Urinary bladder (tissue), 4 donors: ENCODE measurements at places on chromosomes 3 and 15. TPM values are rescaled to one million over a fixed set of nuclear protein-coding genes. Genes with fewer than 3 reads are reported as not detected.

DNA sequence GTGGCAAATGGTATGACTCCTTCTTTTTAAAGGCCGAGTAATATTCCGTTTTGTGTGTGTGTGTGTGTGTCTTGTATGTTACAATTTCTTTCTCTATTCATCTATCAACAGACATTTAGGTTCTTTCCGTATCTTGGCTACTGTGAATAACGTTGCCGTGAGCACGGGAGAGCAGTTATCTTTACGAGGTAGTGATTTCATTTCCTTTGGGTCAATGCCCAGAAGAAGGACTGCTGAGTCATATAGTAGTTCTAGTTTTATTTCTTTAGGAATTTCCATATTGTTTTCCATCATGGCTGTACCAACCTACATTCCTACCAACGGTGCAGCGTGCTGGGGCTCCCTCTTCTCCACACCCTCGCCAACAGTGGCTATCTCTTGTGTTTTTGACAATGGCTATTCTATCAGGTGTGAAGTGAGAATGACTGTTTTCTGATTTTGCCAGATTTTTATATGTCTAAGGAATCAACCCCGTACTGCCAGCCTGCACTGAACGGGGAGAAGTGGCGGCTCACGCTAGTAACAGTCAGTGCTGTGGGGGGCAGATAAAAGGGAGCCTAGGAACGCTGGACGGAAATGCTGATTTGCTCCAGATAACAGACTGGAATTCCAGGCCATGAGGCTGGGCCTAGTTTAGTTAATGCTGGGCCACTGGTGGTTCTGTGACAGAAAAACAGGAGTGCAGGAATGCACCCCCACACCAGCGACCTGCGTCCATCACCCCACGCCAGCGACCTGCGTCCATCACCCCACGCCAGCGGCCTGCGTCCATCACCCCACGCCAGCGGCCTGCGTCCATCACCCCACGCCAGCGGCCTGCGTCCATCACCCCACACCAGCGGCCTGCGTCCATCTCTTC is 168.1 kb downstream of the XXYLT1 start:
- peak; percentile 72 for DNase-seq

- no peak for DNase-seq
Measured at GRCh38 chr3:71876135-71877105, 91.5 kb upstream of the PROK2 start.

DNA sequence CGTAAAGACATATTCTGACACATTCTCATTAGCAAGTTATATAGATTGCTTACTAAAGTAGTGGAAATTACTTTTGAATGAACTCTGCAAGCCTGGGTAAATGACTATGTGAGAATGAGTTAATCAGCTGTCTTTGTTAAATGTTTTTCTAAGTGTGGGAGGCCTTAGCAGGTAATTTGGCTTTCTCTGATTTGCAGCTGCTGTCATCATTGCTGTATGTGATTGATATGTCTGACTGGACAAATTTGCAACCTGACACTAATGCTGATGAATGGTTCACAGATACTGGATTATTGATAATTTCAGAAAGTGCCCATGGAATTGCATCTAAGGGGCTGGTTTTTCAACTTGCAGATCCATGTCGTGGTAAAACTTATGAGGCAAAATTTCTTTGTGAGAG is 372.2 kb upstream of the SGO1 start:
- DNase-seq = no peak

DNA sequence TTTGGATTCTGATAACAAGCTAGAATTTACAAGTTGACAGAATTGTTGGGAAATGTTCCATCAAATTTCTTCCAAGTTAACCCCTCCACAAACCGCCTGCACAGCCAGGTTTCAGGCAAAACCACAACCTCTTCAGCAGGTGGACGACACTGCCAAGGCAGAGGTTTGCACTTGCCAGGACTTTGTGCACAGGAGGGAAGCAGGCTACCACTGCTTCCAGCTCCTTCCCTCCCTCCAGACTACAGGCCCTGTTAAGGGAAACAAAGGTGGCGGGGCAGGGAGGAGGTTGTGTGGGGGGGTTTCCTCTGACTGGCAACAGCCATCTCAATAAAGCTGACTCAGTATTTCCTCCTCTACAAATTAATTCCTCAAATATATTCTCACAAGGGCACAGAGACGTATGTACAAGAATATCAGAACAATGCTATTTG is 42.2 kb downstream of the TBC1D2B start:
- no peak for DNase-seq

DNA sequence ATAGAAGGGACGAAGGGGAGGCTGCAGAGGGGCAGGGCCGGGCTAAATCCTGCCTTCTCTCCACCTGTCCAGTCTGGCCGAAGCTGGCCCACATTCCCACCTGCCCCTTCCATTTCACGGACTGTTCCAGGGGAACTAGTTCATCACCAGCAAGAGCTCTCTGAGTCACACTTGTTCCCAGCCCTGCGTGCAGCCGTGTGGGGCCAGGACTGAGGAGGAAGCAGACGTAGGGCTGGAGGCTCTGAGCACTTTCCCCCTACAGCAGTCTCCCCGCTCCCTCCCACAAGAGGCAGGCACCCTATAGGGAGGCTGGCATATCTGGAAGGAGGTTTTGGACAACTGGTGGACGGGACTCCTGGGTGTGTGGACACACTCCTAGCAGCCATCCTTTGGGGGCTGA is 3.0 kb downstream of the ITIH4 start:
- no peak for DNase-seq

DNA sequence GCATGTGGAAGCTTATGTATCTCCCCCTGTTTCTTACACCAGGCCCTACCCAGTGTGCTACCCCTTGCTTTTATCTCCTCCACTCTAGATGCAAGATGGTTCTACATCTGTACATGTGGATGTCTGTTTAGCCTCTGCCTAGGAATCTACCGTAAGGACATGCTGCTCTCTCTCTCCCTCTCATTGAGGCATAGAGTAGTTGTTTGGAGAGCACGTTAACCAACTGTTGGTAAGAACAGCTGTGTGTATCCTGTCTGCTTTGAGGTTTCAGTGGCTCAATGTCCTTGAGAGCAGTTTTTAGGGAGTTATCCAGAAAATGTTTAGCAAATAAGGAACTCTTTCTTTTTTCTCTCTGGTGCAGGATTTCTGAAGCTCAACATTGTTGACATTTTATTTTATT is 152.8 kb downstream of the DNAJB8 start:
- DNase-seq = no peak

DNA sequence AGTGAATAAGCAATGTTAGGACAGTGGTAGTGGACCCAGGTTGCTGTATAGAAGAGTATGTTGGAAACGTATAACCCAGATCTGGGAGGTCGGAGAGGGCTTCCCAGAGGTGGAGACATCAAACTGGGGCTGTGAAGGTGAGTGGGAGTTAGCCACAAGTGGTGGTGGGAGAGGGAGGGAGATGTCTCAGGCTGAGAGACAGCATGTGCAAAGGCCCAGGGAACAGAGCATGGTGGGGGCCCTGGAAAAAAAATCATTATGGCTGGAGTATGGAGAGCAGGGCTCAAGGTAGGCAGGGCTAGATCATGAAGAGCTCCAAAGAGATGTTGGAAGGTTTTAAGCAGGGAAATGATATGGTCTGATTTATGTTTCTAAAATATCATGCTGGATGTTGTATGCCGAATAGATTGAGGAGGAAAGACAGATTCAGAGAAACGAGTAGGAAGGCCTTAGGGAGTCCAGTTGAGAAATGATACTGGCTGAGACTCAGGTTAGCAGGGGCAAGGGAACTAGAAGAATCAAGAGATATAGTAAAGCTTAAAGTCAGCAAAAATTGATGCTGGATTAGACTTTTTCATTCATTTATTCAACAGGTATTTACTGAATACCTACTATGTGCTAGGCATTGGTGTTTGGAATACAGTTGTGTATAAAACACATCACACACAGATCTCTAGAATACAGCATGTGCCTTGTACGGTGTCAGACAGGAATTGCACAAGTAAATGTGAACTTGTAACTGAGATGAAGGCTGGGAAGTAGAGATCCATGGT is 17.0 kb downstream of the ITPR1 start:
- no peak for DNase-seq

GRCh38 chr15:38129531-38130204 is 123.0 kb upstream of the SPRED1 start:
- DNase-seq = peak; percentile 88

DNA sequence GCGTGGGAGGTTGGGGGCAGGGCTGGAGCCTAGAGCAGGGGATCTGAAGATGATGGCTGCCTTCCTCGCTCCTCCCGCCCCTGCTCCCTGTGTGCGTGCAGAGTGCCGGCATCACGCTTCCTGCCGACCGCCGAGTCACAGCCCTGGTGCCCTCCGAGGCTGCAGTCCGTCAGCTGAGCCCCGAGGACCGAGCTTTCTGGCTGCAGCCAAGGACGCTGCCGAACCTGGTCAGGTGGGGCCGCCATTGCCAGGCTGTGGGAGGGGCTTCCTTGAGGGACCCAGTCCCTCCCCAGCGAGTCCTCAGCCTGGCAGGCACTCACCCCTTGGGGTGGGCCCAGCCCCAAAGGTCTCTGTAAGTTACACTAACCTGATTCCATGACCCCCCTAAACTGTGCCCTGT is 17.6 kb downstream of the STAB1 start:
- no peak for DNase-seq

- DNase-seq = no peak
Measured at GRCh38 chr15:77580996-77581682, 51.6 kb downstream of the LINGO1 start.

GRCh38 chr3:8980756-8981257 is 17.5 kb upstream of the RAD18 start:
- DNase-seq = no peak

- DNase-seq = no peak
Measured at GRCh38 chr15:77239882-77240608, 169.1 kb upstream of the TSPAN3 start.

GRCh38 chr15:26372706-26373105 is 400.2 kb downstream of the GABRB3 start:
- no peak for DNase-seq

GRCh38 chr15:63909819-63910437 is 76.2 kb upstream of the HERC1 start:
- DNase-seq = no peak

DNA sequence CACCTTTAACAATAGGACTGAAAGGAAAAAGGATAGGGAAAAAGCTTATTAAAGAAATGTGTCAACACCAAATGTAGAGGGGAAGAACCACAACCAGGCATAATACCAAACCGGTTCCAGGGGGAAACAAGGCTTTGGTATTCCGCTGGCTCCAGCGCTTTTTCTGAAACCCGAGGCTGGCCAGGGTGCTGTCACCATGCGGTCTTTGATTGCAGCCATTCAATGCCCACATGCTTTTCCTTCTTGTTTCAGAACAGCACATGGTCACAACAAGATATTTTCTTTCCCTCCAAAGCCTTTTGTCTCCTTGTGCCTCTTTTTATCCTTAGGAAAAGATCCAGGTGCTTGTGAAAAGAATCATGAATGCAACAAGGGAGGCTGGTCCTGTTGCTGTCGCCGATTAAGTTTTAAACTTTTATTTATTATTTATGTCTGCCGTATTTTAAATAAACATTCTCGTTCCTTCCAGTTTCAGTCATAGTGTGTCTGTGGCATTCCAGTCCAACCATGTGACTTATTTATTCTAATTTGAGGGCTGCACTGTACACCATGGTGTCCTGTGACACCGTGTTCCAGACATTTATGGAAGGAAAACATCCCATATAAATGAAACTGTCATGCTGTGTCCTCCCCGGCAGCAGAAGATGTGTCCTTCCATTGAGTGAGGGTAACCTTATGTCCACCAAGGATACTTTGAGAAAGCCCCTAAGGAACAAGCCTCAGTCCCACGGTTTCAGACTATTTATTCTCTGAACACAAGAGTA is 41.1 kb downstream of the CCK start:
- DNase-seq = no peak

- DNase-seq = no peak
Measured at GRCh38 chr15:74815121-74815934, 2.7 kb downstream of the LMAN1L start.

GRCh38 chr15:82393671-82394070 is 35.9 kb upstream of the GOLGA6L9 start:
- no peak for DNase-seq

DNA sequence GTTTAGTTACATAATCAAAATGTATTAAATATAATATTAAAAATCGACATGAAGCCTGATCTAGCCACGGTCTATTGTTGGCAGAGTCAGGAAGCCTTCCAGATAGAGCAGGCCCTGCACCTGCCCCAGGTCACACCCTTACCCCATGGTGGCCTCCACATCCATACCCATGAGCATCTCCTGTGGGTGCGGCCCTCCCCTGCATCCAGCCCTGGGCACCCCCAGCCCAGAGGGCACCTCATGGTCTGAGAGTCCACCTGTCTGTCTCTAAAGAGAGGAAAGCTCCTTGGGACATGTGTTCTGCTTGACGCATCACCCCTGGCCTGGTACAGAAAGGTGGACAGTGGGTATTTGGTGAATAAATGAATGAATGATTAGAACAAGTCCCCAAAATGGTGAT is 37.2 kb upstream of the CSPG4 start:
- DNase-seq = no peak

GRCh38 chr3:81968658-81969057 is 207.2 kb upstream of the GBE1 start:
- no peak for DNase-seq

- peak; percentile 70 for DNase-seq
Measured at GRCh38 chr3:9352917-9353752, 9.7 kb upstream of the THUMPD3 start.

DNA sequence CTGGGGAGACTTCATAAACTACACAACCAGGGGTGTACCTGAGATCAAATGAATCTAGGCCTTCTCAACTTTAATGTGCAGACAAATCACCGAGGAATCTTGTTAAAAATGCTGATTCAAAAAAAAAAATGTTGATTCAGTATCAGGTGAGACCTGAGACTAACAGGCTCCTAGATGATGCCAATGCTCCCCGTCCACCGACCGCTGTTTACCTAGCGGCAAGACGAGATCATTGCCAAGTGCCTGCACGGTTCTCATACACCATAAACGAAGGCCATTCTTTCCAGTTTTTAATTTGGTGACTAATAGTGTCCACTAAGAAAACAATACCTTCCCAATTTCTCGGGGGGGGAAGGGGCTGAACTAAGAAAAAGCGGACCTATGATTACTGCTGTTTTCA is 2.5 kb upstream of the FSIP1 start:
- DNase-seq = no peak

DNA sequence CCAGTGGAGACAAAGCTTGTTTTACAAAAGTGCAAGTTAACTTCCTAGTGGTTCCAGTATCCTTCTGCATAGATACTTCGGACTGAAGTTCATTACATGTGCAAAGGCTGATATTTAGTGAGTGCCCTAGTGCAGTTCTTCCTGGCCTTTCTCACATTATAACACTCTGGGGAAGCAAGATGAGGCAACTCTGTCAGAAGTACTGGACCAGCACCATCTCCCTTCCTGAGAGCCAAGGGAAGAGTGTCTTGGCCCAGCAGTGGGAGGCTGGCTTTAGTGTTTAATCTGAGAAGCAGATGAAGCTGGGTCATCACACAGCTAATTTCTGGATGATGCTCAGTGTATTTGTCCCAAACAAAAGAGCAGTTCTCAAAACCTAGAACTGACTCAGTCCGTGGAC is 397.7 kb downstream of the CACNA2D3 start:
- DNase-seq = no peak

- no peak for DNase-seq
Measured at GRCh38 chr3:16528581-16528993, 15.1 kb upstream of the RFTN1 start.

SLC12A1 gene
- total RNA-seq = not detected

TARS3 gene
- 31.2 TPM for total RNA-seq

MESP1 gene
- total RNA-seq = not detected

LIPH gene
- 10.1 TPM for total RNA-seq

UTS2B gene
- total RNA-seq = 0.85 TPM

GNAT1 gene
- not detected for total RNA-seq

ZNF80 gene
- total RNA-seq = not detected

FRMD5 gene
- total RNA-seq = 2.9 TPM

CFAP20DC gene
- 4.3 TPM for total RNA-seq

SPINK8 gene
- not detected for total RNA-seq
